CD4-positive, alpha-beta T cell treated with Interleukin-1 beta for 1 hour (primary cell): ENCODE measurements at places on chromosomes 7 and 10.
A peak's percentile ranks its signal among the peaks of the same experiment; 100 is the strongest.

DNA sequence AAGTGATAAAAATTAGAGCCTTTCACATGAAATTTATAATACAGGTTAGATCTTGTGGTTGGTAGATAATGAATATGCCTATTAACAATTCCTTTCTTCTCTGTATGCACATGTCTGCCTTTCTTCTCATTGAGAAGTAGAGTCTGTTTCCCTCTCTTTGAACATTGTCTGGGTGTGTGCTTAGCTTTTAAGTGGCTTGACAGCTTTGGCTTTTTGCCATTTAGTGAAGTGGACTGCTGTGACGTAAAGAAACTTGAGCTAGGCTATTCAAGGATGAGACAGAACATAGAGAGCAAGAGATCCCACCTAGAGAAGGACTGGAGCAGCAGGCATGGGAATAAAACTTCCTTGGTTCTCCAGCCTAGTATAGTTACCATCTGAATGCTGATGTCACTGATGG is 996.7 kb upstream of the CELF2 start:
- no peak for DNase-seq

- peak; percentile 20 for DNase-seq
Measured at GRCh38 chr10:123573236-123574108, 92.7 kb upstream of the GPR26 start.

- DNase-seq = no peak
Measured at GRCh38 chr7:8160779-8161345, 101.1 kb downstream of the ICA1 start.

DNA sequence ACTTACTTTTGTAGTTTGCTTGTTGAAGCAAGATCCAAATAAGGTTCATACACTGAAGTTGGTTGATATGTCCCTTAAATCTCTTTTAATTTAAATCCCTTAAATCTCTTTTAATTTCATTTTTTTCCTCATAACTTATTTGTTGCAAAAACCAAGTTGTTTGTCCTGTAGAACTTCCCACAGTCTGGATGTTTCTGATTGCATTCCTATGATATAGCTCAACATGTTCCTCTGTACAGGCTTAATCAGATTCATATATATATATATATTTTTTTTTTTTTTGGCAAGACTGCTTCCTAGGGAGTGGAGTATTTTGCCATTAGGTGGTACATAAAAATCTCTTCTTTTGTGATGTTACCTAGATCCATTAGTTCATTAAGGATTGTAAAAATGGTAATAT is 174.9 kb upstream of the MKLN1 start:
- no peak for DNase-seq

GRCh38 chr7:119720541-119720940 is 552.4 kb upstream of the KCND2 start:
- no peak for DNase-seq

GRCh38 chr10:87552248-87552929 is 47.7 kb downstream of the MINPP1 start:
- no peak for DNase-seq

- DNase-seq = no peak
Measured at GRCh38 chr10:101336382-101336781, 17.6 kb upstream of the BTRC start.

GRCh38 chr7:84207025-84207424 is 12.4 kb upstream of the SEMA3A start:
- no peak for DNase-seq

DNA sequence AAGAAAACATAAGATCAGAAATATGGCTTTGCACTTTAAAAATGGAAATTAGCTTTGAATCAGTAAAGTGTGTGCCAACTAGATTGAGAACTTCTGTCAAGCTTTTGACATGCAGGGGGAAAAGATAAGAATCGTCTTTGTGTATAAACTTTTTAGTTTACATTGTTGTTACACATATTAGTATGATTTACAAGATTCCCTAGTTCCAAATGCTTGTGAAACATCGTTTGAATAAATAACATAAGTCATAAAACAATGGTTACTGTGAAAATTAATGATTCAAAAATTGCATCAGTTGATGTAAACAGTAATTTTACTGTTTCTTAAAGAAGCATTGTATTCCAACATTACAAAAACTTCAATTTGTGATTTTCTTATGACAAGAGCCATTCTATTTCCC is 207.6 kb upstream of the MTPN start:
- no peak for DNase-seq

DNA sequence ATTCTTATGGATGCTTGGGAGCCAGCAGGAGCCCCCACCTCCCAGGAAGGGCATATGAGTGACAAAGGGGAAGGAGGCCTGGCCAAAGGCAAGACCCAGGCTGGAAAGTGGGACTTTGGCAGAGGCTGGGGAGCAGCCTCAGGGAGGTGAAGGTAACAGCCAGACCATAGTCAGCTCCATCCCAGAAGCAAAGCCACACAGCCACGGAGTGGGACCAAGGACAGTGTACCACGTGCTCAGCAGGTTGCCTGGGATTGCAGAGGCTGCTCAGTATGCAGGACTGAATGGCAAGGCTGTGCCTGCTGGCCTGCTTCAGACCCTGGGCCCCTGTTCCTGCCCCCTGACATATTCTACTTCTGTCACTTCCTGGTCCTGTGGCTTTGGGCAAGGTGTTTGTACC is 17.6 kb upstream of the GPR26 start:
- no peak for DNase-seq

DNA sequence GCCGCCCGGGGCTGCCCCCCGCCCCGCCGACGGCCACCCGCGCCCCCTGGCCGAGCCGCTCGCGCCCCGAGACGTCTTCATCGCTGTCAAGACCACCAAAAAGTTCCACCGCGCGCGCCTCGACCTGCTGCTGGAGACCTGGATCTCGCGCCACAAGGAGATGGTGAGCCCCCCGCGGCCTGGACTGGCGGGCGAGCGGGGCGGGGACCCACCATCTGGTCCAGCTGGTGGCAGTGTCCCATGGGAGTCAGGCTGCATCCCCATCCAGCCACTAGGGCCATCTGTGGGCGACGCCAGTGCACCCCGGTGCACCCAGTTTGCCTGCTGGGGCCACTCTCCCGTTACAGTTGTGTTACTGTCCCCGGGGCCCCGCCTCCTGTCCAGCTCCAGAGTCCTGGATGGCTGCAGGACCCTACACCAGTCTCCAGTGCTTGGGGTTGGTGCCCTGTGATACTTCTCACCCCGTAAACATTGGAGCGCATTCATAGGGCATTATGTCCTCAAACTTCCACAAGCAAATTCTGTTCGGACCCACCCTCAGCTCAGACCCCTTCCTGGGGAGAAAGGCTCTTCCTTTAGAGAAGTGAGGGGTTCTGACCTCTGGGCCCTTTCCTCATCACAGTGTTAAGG is 672 bp downstream of the LFNG start:
- DNase-seq = no peak

GRCh38 chr10:64733980-64734379 is 1212.8 kb downstream of the REEP3 start:
- DNase-seq = no peak

DNA sequence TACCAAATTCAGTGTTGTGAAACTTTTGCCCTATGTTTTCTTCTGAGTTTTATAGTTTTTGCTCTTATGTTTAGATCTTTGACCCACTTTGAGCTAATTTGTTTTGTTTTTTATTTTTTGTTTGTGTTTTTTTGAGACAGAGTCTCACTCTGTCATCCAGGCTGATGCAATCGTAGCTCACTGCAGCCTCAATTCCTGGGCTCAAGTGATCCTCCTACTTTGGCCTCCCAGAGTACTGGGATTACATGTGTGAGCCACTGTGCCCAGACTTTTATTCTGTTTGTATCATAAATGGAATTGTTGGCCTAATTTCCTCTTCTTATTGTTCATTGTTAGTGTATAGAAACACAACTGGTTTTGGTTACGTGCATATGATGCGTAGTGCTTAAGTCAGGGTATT is 43.2 kb upstream of the ZMIZ2 start:
- no peak for DNase-seq

DNA sequence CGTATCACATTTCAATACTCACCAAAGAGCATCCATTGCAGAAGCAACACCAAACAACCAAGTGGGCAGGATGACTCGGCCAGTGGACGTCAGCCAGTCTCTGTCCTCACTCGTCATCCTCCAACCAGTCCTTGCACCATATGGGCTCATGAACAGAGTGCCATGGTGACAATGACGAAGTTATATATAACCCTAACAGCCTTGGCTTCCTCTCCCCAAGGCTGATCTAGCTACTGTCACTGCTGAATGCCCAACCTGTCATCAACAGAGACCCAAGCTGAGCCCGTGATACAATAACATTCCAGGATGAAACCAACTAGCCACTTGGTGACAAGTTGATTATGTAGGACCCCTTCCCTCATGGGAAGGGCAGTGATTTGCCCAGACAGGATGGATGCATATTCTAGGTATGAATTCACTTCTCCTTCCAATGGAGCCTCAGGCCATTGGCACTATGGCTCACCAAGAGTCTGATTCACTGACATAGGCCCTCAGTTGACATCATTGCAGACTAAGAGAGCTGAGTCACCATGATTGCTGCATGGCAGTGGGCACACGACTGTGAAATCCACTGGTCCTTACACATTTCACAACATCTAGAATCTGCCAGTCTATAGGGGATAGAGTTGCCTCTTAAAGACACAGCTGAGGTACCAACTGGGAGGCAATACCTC is 26.3 kb upstream of the PPIF start:
- DNase-seq = no peak

GRCh38 chr7:95476072-95476847 is 9.5 kb upstream of the ASB4 start:
- DNase-seq = no peak

DNA sequence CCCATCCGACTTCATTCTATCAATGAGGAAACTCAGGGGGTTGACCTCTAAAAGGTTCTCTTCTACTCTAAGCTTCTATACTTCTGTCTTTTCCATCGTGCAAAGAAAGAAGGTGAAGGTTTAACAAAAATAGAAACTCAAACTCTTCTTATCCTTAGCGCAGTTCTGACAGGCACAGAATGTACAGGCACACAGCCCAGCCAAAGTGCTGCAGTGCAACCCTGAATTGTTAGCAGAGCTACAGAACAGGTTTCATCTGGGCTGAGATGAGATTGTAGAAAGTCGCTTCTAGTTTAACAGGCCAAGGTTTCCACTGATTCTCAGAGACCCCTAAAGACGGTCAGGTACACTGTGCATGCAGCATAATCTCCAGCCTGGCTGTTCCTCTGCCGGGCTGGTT is 79.3 kb upstream of the AFAP1L2 start:
- no peak for DNase-seq
